ENCODE measurements at places on chromosomes 13 and 19.

- DNase-seq, result no peak
Measured at GRCh38 chr19:18117364-18117691, 19.8 kb downstream of the MAST3 start.

DNA sequence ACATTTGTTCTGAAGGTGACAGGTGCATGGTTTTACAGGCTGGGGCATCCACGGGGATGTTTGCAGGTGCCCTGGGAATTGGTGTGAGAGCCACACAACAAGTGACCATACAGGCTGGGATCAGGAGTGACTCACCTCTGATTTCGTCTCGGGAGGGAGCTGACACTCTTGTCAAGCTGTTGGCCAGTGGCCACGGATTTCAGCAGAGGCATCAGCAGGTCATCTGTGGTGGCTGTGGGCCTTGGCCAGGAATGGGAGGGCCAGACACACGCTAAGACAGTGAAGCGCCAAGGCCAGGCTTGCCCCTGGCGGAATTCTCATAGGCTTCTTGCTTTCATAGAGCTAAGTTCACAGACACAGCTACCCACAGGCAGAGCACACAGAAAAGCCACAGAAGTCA lies 108.6 kb downstream of the HSPH1 start:
- DNase-seq, result no peak

- DNase-seq, result no peak
Measured at GRCh38 chr13:87680298-87680697, 9.1 kb downstream of the SLITRK5 start.

DNA sequence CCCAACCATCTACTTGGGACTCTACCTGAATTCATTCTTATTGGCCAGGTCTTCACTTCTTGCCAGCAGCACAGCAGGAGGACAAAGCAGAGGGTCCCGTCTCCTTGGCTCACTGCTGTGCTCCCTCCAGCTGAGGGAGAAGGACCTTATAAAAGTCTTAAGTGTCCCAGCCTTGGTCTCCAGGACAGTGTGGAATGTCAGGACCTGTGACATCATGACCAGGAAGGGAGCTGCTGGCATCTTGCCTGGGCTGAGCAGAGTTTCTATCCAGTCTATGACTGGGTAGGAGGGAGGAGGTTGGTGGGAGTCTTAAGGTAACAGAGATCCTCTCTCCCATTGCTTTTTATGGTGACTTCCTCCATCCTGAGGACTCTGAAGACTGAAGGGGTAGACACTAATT lies 56.6 kb upstream of the ANKRD10 start:
- no peak for DNase-seq

Data from hippocampal formation (tissue), 2 donors.